Left ventricle myocardium superior (tissue), 1 donor: ENCODE measurements at places on chromosomes 1 and 21. TPM values are rescaled to one million over a fixed set of nuclear protein-coding genes. Genes with fewer than 3 reads are reported as not detected.

The ZNF683 gene
- not detected for total RNA-seq

The C2CD4D gene
- not detected for total RNA-seq

The FRRS1 gene
- total RNA-seq: 3.3 TPM

The LIPI gene
- not detected for total RNA-seq

- no peak for DNase-seq
Observed at GRCh38 chr1:76048926-76049325, 25.6 kb upstream of the ST6GALNAC3 start.

GRCh38 chr1:64073705-64074104 lies 129.7 kb upstream of the UBE2U start:
- DNase-seq: no peak

DNA sequence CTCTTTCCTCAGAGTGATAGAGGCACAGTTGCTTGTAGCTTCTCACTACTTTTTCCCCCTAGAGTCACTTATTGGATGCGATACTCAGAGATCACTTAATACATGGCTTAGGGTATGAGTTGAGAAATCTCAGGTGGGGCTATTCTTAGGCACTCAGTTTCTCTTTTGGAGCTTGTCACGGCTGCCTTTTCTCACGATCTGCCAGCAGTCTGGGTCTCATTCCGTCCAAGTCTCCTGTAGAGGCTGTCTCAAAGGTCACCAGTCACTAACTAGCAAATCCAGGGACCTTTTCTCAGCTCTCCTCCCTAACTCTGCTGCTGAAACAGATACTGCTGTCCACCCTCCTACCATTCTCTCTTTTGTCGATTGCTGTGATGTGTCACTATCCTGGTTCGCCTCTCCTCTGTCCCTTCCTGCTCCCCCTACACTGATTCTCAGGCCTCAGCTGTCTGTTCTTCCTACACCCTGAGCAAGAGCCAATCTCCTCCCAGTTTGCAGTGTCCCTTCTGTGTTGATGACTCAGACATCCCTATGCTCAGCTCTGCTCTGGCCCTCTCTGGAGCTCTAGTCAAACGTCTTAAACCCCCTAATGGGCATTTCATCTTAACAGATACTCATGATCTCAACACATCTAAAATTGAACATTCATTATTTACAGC lies 12.4 kb downstream of the ATP1A2 start:
- no peak for DNase-seq

- DNase-seq: no peak
Observed at GRCh38 chr1:205547936-205548827, 43.7 kb downstream of the CDK18 start.

GRCh38 chr1:165431079-165431478 lies 13.8 kb downstream of the RXRG start:
- DNase-seq: no peak
